Dermis blood vessel endothelial cell (primary cell): ENCODE measurements at places on chromosomes 16 and 17.
A peak's percentile ranks its signal among the peaks of the same experiment; 100 is the strongest.

- no peak for DNase-seq
These were observed at the start of gene OMG for GRCh38 chr17:31297090-31297489. Gene OMG (minus strand): TSS chr17:31297239. CDS start chr17:31296331, 908 bp downstream.

- peak; percentile 41 for DNase-seq
These were observed 12.3 kb downstream of the ADORA2B start for GRCh38 chr17:15957206-15957605.

GRCh38 chr17:38454532-38454931, 26.3 kb downstream of the ARHGAP23 start:
- DNase-seq = peak; percentile 81

DNA sequence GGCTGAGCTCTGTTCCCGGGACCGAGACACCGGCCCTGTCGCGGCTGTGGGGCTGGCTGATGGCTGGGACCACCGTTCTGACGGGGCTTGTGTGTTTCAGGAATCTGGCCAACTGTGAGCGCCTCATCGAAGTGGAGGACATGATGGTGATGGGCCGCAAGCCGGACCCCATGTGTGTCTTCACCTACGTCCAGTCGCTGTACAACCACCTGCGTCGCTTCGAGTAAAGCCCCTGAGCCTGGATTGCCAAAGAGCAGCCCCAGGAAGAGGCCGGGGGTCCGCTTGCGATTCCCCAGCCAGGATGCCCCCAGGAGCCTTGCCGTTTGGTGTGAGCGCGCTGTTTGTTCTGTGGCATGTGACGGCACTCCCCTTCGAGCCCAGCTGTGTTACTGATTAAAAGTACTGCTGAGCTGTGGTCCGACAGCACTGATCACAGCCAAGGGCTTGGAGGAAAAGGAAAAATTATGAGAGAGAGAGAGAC, 23.0 kb downstream of the SMTNL2 start:
- no peak for DNase-seq
